ENCODE measurements at places on chromosomes 6 and 20.

GRCh38 chr20:8997701-8998117 is 71.2 kb upstream of the PLCB4 start:
- DNase-seq, result no peak

DNA sequence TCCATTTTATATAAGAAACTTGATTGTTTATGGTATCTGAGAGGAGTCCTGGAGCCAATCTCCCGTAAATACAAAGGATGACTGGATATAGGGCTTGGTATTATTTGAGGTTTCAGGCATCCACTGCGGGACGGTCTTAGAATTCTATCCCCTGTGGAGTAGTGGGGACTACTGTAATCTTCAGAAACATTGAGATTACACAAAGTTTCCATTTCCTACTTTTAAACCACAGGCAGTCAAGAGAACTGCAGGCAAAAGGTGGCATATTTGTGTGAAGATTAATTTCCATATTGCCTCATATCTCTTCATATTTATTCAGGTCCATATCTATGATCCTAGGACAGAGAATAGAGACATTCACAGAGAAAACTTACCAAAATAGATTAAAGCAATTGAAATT is 586.2 kb downstream of the PHF3 start:
- no peak for DNase-seq

DNA sequence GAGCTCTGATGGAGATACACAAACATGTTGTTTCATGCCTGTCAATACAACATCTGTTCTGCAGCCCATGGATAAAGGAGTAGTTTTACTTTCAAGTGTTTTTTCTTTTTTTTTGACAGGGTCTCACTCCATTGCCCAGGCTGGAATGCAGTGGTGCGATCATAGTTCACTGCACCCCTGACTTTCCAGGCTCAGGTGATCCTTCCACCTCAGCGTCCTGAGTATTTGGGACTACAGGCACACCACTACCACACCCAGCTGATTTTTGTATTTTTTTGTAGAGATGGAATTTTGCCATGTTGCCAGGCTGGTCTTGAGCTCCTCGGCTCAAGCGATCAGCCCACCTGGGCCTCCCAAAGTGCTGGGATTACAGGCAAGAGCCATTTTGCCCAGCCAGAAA is 97.0 kb downstream of the SMAP1 start:
- DNase-seq, result no peak

DNA sequence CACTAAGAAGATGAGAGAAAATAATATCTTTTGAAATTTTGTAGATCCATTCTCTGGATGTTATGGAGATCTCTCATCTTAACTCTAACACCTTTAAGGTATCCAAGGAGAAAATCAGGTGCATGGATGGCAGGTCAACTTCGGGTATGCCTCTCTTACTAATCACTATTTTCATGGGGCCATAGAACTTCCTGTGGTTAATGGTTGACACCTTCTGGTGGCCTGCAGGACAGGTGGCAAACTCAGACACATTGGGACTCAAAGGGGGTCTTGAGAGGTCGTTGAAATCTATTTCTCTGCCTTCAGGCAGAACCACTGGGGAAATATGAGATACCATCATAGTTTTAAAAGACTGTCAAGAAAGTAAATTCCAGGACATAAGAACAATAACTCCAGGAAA is 76.5 kb downstream of the ADAT2 start:
- DNase-seq, result no peak

GRCh38 chr6:10730254-10730653 is 7.4 kb downstream of the TMEM14C start:
- DNase-seq, result no peak

- DNase-seq, result no peak
Measured at GRCh38 chr6:128209771-128210170, 308.9 kb upstream of the THEMIS start.

- no peak for DNase-seq
Measured at GRCh38 chr6:5673019-5673790, 333.5 kb downstream of the NRN1 start.

DNA sequence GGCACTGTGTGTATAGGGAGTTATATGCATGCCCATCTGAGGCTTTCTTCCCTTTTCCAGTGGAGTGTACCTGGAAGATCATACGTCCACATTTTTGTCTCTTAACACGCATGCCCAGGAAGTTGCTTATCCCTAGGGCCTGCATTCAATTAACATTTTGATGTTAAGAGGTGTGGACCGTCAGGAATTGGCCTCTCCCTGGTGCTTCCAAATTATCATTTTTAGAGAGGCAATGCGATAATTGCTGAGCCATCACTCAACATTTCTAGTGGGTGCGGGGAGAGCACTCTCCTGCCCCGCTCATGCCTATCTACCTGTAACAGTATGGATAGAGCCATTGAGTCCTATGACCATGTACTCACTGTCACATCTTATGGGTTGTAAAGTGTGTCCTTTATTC is 37.8 kb upstream of the PAQR8 start:
- DNase-seq, result no peak

GRCh38 chr6:68317366-68317765 is 317.7 kb upstream of the ADGRB3 start:
- DNase-seq, result no peak

DNA sequence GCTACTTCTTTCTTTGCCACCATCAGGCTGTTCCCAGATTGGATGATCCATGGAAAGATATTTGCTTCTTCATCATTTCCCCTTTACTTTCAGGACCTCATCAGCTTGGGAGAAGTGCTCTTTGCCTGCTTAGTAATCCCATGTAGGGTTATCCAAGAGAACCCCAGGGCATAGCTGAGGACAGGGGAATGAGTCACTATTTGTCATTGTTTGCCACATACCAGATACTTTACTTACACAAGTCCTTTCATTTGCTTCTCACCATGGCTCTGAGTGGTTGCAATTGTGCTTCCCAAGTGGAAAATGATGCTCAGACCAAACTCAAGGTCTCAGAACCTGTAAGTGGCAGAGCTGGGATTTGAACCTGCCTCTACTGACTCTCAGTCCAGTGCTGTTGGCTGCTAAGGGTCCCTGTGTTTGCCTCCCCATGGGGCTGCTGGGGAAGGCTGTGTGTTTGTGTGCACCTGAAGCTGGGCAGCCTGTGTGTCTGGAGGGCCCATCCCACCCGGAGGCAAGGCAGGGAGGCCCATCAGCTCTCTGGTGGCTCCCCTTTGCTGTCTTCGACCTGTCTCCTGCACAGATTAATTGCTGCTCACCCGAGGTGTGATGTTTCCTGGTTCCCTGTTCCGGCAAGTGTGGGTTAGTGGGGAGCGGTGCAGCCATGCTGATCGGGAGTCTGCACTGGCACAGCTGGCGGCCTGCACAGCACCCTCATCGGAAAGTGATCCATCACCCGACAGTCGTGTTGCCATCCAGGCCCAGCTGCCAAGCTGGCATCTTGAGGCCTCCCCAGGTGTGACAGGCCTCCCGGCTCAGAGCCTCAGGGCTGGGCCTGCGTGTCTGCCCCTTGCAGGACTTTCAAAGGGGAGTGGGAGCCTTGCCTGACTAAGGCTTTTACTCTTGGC is 228.8 kb downstream of the DHX35 start:
- DNase-seq, result no peak

DNA sequence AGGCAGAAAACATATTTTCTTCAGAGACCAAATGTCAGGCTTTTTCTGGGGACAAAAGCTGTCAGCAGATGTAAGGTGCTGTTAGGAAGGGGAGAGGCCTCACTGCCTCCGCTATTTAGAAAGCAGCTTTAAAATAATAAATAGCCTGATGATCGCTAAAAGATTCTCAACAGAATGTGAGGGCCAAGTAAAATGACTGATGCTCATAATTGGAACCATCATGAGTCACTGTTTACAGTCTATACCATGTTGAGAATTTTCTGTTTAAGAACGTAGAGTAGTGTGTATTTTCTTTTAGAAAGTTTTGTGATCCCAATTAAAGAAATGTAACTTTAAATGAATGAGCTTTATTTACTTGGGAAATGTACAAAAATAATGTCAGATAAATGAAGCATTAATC is 220.0 kb downstream of the CLIC5 start:
- DNase-seq, result no peak

GRCh38 chr6:16145038-16145437 is 16.2 kb downstream of the MYLIP start:
- DNase-seq, result no peak

- DNase-seq, result no peak
Measured at GRCh38 chr6:7841781-7842468, 68.7 kb downstream of the TXNDC5 start.

DNA sequence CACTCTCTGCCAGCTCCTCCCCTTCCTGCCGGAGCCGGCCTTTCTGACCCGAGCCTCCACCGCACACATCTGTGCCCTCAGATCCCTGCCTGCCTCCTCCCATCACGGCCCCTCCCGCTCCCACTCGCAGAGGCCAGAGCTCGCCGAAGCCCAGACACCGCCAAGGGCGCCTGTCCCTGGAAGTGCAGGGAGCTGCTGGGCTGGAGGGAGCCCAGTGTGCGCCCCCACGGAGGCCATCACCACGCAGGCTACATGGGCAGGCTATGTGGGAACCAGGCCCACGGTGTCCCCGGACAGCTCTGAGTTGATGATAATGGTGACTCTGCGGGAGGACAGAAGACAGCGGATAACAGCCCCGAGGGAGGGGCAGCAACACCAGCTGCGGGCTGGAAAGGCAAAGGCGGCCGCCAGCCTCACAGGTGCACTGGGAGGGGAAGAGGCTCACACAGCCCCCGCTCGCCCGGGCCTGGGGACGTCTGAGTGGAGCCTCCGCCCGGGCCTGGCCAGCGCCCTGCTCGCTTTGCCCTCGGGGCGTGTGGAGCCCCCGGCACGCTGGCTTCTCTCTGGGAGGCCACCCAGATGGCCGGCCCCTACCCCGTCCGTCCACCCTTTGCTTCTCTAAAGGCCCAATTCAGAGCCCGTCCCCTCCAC is 154.9 kb downstream of the DLL1 start:
- DNase-seq, result no peak
